CD14-positive monocyte (primary cell): ENCODE measurements at places on chromosomes 2 and 18.

GRCh38 chr2:10591207-10591606, 98.6 kb downstream of the NOL10 start:
- DNase-seq = no peak

GRCh38 chr2:112637289-112637660, 8.5 kb upstream of the SLC20A1 start:
- DNase-seq = no peak

GRCh38 chr2:225649274-225649673, 249.8 kb downstream of the NYAP2 start:
- DNase-seq = no peak

DNA sequence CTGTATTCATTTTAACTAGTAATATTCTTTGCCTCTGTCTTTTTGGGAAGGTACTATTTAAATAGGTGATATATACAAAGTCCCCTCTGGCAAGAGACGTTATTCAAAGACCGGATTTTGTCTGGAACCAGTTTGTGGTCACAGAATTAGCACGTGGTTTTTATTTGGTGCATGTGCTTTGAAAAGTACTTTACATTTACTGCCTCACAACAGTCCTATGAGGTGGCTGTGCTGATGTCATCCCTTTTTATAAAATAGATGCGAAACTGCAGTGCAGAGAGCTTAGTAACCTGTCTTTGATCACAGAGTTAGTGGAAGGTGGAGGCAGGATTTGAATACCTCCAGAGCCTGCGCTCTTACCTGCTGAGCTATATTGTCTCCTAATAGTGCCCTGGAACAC, 4.0 kb downstream of the LPIN1 start:
- no peak for DNase-seq

GRCh38 chr2:239500574-239501550, 100.0 kb upstream of the HDAC4 start:
- peak; percentile 96 for DNase-seq

- DNase-seq = peak; percentile 46
Observed at GRCh38 chr2:64698177-64698643, 44.5 kb upstream of the SERTAD2 start.

- no peak for DNase-seq
Observed at GRCh38 chr2:223587301-223587700, 14.9 kb downstream of the SCG2 start.

- no peak for DNase-seq
Observed at GRCh38 chr2:67232936-67233335, 164.2 kb upstream of the ETAA1 start.

DNA sequence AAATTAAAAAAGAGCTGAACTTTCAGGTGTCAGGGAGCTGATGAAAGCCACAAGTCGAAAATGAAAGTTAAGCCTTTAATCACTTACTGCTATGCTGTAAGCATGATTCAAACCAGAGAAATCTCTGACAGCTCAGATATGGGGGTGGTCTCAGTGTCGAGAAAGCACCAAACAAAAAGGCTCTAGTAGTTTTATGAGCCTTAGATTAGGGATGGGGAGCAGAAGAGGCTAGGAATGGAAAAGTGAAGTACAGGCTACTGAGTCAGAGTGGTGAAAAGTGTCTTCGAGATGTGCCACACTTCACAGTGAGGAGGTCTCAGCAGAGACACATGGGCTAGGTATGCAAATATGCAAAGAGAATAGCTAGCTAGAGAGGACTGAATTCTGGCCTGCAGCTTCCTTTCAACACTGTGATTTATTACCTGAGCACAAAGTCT, 482.2 kb downstream of the SPAG16 start:
- DNase-seq = no peak

DNA sequence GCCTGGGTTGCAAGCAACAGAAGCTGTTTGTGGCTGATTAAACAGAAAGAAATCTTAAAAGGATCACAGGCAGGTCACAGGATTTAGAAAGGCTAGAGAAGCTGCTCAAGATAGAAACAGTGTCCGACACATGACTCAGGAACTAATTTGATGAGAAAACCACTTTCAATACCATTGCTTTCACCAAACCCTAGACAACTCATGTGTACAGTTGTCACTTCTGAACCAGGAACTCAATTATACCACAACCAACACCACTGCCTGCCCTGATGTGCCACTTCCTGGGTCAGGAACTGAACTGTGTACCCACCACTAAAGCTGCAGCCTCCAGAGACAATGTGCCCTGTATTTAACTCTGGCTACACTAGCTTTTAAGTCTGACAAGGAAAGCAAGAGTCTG, 56.0 kb downstream of the TMEM247 start:
- DNase-seq = no peak

- DNase-seq = no peak
Observed at GRCh38 chr18:2709316-2709715, 53.8 kb downstream of the SMCHD1 start.

DNA sequence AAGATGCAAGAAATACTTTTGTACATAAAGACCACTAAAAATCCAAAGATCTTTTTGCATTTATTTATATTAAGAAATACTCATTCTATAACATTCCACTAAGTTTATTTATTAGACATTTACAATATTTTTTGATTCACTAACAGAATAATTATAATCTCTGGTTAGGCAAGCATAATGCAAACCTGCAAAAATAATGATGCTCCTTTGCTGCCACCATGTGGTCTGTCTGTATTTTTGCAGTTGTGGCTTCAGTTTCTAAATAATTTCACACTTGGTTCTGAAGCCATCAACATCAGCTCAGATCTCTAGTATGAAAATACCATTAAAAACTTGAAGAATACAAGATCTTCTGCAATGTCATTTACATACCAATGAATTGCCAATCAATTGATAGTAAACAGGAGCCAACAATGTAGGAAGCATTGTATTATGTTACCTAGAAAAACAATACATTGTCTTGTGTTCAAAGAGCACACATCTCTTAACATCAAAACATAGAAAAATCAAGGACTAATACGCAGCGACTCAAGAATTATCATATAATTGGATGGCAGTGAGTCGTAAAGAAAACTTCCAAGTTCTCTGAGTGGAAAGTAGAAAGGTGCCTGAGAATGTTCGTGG, 28.8 kb upstream of the WDR75 start:
- peak; percentile 27 for DNase-seq

- DNase-seq = no peak
Observed at GRCh38 chr18:10475276-10475653, 20.8 kb downstream of the APCDD1 start.

DNA sequence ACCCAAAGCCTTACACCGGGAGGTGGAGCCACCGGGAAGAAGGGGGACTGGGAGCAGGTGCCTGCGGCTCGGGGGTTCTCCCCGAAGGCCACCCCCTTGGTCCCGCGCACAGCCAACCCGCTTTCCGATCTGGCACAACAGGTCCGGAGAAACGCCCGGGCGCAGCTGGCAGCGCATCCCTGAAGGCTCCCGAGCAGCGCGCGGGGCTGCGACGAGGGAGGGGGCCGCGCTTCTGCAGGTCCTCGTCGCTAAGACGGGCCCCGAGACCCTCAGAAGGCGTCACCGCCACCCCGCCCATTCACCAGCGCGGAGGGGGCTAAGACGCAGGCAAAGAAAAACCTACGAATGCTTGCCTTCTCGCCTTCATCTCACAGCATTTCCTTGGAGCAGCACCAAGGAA, 1.8 kb downstream of the CBLN2 start:
- no peak for DNase-seq

GRCh38 chr2:433216-433615, 145.3 kb upstream of the ALKAL2 start:
- no peak for DNase-seq

DNA sequence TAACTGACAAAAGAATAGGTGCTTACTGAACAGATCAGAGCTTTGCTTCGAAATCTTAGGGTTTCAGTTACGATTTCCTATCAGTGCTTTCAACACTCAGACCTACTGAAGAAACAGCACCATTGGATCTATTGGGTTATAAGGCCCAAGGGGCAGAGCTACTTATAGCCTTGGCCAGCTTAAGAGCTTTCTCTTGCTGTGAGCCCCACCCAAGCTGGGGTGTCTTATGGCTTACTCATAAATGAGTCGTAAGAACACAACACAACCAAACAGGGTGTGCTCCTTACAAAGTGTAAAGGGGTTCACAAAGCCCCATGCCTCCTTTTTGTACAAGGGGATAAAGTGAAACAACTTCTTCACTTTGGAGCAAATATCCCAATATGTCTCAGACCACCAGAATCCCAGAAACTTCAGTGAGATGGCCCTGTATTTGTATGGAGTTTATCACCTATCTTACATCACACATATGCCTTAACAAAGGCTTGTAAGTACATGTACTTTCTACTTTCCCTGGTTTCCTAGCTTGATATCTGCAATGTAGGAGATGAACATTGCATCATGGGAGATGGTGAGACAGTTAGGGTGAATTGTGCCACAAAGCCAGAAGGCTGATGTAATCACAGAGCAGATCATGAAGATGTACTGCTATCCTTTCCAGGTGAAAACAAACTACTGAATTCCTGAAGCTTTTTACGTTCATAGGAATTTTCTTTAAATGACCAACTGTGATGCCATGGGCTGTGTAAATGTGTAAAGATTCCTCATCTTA, 115.5 kb upstream of the GLI2 start:
- no peak for DNase-seq

DNA sequence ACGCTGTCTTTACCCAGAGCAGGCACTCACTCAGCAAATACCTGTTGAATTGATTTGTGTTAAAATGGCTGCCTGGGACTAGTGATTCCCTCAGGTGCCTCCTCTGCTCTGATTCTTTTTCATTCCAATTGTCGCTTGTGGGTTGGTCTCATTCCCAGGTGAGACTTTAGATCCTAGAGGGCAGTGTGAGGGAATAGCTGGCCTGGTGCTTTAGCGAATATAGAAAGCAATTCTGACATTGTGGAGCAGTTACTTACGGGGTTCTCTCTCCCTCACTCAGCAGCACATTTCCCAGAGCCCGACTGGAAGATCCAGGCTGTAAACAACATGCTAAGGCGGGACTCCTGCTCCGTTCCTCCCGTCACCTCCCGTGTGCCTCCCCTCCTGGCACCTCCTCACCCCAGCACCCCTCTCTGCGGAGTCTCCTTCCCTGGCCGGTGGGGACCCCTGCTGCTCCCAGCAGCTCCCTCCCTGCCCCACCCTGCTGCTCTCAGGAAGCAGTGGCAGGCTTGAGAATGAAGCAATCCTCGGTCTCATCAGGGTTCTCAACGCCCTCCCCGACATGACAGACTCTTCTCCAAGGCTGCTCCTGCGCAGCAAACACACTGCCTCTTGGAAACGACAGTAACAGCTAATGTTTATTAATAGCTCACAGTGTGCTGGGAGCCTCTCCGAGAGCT, 26.9 kb downstream of the CELF4 start:
- no peak for DNase-seq

DNA sequence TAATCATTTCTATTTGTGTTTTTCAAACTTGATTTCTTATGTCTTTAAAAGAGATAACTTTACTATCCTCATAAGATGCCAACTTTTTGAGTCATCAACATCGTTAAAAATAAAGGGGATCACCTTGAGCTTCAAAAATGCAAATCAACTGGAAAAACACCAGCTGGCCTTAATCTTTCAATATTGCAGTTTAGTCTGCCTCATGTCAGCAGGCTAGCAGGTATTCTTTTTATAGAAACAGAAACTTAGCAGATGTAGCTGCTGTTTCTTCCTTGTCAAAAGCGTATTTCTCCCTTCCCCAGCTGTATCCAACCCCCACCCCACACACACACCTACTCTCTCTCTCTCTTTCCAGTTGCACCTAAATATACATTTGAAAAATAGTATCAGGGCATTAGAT, 154.1 kb upstream of the ZNF804A start:
- no peak for DNase-seq

DNA sequence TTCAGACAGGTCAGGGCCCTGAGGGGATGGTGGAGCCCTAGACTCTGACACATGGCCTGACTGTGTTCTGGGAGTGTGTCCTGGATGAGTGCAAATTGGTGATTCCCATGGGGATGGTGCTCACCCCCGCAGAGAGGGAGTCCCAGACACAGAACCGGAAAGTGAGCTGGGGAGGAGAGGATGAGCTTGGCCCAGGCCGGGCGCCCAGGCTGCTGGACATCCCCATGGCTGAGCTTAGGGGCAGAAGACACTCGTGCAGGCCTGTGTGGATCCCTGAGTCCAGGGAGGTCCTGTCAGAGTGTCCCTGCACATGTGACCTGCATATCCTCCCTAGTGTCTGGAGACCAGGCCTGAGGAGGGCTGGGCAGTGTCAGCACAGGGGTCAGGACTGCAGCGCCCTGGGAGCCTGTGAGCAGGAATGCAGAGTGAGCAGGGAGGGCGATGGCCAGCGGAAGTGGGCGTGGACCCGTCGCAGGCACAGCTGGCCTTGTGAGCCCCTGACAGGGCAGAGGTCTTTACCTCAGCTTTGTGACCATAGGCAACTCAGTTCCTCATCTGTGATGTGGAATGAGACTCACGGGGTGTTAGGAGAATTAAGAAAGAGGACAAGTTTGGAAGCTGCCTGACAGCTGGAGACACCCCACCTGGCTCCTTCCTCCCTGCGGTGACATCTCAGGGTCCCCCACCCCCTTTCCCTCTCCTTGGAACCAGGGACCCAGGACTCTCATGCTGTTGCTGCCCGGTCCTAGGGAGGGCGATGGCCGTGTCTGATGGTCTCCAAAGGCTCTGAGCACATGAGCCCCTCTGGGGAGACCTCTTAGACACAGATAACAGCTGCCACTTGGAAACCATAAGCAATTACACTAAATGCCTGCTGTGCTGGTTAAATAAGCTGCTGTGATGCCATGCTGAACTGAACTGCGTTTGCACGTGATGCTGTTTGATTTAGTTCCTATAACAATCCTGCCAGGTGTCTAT, 62.6 kb upstream of the HS6ST1 start:
- no peak for DNase-seq

DNA sequence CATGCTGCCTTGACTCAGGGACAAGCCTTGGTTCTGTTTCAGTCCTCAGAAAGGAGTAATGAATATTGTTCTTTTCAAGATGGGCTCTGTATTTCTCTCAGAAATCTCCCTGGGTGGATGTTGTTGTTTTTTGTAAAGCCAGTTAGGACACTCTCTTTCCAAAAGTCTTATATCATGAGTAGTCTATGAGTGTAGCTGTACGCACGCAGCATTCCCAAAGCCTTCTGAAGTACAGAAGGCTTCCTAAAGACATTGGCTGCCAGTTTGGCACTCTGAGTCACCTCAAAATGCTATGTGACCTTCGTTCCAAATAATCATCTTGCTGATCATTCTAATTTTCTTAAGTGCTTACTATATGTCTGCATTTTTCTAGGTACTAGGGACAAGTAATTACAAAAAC, 16.7 kb upstream of the GTF2A1L start:
- DNase-seq = no peak

- no peak for DNase-seq
Observed at GRCh38 chr2:26619096-26619495, 22.1 kb downstream of the CIB4 start.
